ENCODE measurements at places on chromosomes 1 and 21.

GRCh38 chr21:20662514-20662913 lies 335.7 kb upstream of the NCAM2 start:
- DNase-seq = no peak

DNA sequence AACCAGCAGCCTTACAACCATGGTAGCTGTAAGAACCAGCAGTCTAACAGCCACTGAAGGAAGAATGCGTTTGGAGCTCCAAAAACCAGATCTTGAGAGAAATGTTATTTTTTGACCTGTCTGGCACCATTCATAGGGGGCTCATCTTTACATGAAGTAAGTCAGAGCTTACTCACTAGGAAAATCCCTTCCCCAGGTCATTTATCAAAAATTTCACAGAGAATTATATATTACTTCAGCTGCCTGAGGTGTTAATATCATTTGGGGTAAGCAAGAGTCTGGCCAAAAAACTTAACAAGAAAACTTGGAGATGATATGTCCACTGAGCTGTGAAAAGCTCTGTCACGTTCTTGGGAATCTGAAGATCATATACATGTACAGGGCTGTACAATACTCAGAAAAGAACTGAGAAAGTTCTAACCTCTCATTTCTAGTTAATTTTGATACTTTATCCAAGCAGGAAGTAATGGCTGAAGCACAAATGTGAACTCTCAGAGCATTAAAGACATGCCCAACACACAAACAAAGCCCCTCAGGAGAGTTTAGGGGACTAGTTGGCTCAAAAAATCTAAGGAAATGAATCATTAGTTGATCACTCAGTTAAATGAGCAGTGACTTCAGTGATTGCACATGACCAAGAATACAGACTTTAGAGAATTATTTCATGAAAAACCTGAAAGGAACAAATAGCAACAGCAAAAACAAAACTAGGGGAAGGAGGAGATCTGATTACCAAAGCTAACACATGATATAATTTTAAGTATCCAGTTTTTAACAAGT lies 681.1 kb downstream of the LTN1 start:
- no peak for DNase-seq

- no peak for DNase-seq
Observed at GRCh38 chr1:112046630-112047029, 57.2 kb upstream of the KCND3 start.

DNA sequence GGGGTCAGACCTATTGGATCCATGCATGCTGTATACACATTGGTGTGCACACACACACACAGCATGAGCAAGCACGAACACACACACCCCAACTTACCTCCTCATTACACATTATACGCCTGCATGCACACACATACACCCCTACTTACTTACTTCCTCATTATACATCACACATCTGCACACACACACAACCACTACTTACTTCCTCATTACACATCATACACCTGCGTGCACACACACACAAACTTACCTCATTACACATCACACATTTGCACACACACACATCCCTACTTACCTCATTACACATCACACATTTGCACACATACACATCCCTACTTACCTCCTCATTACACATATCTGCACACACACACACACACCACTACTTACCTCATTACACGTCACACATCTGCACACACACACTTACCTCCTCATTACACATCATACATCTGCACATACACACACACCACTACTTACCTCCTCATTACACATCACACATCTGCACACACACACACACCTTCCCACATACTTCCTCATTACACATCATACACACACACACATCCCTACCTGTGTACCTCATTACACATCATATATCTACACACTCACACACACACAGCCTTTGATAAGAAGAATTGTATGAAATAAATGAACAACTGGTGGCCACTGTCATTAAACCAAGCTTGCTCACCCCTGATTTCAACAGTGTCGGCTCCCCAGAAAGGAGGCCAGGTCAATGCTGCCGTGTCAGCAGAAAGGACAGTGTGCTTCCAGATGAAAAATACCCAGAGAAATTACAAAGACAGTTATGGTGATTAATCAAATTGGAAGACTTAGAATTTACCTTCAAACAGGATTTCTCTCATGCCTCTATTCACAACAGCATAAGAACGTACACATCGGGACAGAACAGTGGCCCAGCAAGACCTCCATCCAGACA lies 117.8 kb downstream of the SETD4 start:
- DNase-seq = no peak

- DNase-seq = no peak
Observed at GRCh38 chr1:172494166-172494565, 38.8 kb upstream of the SUCO start.

DNA sequence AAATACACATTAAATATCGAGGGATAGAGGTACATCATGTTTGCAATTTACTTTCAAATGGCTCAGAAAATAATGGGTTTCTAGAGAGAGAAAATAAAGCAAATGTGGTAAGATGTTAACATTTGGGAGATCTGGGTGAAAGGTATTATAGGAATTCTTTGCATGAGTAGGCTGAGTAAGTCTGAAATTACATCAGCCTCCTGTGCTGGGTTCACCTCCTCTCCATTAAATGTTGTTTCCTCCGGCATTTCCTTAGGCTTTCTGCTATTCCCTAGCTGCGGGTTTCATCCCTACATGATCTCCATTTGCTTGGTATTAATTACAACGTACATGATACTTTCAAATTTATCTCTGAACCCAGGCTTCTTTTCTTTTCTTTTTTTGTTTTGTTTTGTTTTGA lies 31.6 kb downstream of the ZMYND12 start:
- no peak for DNase-seq

- DNase-seq = peak; percentile 12
Observed at GRCh38 chr21:16633831-16634459, 878.9 kb upstream of the CXADR start.

- no peak for DNase-seq
Observed at GRCh38 chr1:61124696-61125095, 42.3 kb downstream of the NFIA start.

- no peak for DNase-seq
Observed at GRCh38 chr1:240475832-240476231, 136.1 kb downstream of the GREM2 start.

DNA sequence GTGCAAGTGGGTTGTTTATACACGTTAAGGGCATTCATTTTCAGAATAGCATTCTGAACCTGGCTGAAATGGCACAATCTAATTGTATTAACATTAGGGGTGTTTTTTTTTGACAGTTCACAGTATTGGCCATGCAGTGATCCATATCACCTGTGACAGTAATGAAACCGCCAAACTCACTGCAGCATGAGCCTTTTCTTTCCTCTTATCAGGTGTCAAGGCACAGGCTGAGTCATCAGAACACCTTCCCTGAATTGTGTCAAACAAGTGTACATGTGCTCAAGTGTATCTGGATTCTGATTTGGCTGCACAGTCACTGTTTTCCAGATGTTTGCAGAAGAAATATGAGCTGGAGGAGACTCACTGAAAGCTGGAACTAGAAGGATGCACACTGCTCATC lies 47.7 kb upstream of the C8B start:
- no peak for DNase-seq

- DNase-seq = no peak
Observed at GRCh38 chr1:88943241-88943640, 49.2 kb downstream of the KYAT3 start.

DNA sequence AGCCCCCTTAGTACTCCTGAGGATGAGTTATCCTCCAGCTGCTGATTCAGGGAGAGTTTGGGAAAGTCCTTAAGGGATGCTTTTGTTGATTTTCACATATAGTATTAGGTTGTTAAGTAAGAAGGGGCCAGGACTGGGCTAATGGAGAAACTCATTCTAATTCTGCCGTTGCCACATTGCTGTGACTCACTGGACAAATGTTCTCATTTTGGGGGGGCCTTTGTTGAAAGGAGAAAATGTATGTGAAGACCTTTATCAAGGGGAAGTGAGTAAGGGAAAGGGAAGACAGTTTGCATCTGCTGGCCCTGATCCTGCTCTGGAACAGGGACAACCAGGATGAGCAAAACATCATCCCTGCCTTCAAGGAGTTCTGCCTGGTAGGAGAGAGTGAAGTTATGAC lies 123.2 kb upstream of the FGGY start:
- no peak for DNase-seq

DNA sequence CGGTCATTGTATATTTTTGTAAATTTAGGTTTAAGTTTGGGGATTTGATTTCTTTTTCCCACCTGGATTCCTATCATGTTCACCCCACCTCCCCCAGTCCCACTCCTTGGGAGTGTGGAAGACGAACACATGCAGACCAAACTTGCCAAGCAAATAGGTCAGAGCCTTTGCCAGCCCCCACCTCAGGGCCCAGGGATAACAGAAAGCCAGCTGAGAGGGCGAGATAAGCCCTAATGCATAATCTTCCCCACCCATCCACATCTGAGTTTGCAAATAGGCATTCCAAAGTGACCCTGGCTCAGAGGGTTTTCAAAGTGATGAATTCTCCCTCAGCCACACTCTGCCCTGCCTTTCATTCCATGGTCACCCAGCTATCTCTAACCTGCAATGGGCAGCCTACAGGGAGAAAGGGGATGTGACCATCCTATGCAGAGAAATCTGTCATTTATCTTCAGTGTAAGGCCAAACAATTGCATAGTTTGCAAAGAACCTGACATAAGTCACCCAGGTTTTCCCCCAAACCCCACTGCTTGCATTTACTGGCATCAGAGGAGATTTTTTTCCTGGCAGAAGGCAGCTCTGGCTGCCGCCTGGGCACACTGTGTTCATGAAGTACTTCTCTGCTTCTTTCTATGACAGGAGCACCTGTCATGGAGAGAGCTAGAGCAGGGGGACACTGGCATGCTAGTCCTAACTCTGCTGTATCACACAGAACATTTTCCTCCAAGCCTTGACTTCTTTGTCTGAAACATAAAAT lies 69.0 kb upstream of the NFIA start:
- no peak for DNase-seq

GRCh38 chr1:97806996-97807520 lies 113.8 kb downstream of the DPYD start:
- peak; percentile 14 for DNase-seq
